MG63 (cell line): ENCODE measurements at places on chromosomes 12 and 14.

- no peak for DNase-seq
Observed at GRCh38 chr12:68482014-68482413, 128.7 kb upstream of the RAP1B start.

DNA sequence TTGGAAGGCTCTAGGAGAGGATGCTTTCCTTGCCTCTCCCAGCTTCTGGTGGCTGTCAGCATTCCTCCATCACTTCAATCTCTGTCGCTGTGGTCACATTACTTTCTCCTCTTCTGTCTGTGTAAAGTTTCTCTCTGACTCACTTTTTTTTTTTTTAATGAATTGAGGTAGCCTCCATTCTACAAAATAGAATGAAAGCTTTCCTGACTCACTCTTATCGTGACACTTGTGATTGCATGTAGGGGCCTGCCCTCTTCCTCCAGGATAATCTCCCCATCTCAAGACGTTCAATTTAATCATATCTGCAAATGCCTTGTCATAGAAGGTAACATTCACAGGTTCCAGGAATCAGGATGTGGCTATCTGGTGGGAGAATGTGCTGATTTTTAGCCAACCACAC is 153.5 kb upstream of the HMGA2 start:
- no peak for DNase-seq

DNA sequence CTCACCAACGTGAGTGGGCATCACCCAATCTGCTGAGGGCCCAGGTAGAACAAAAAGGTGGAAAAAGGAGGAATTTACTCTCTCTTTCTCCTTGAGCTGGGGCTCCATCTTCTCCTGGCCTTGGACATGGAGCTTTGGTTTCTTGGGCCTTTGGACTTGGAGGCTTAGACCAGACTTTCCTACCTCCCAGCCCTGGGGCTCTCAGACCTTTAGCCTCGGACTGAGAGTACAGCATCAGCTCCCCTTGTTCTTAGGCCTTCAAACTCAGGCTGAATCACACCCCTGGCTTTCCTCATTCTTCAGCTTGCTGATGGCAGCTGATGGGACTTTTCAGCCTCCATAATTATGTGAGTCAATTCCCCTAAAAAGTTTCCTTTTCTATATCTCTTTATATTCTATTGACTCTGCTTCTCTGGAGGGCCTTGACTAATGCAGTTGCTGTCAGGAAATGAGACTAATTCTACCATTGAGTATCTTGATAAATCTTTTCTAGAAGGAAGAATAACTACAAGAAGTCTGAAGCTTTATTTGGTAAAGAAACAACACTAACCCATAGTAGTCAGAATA is 15.9 kb upstream of the CLEC4E start:
- DNase-seq = no peak

- no peak for DNase-seq
Observed at GRCh38 chr12:49104822-49105221, 5.8 kb downstream of the LMBR1L start.

- no peak for DNase-seq
Observed at GRCh38 chr12:67633024-67633610, 15.4 kb upstream of the DYRK2 start.

DNA sequence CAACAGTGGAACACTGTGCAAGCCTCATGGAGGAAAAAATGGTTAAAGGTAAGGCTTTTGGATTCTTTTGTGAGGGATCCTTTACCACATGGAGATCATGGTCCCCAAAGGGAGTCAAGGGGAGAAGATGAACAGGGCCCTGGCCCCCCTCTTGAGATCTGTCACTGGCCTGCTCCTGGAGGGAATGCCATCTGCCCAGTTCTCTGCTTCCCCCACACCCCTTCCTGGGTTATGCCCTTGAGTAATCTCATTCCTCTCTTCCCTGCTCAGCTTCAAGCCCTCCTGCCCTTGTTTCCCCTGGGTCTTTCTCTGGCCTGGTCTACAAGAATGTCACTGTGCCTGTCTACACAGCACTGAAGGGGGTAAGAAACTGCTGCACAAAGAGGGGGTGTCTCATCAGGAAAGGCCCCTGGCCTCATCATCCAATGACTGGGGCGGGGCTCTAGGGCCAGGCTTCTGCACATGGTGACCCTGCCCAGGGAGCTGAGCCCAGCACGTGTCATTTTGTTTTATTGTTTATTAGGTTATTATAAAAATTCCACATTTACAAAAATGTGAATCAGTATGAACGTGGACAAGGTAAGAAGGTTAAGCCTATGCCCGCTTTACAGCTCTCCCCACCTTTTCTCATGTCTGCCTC is 30.3 kb downstream of the PIGH start:
- DNase-seq = no peak

DNA sequence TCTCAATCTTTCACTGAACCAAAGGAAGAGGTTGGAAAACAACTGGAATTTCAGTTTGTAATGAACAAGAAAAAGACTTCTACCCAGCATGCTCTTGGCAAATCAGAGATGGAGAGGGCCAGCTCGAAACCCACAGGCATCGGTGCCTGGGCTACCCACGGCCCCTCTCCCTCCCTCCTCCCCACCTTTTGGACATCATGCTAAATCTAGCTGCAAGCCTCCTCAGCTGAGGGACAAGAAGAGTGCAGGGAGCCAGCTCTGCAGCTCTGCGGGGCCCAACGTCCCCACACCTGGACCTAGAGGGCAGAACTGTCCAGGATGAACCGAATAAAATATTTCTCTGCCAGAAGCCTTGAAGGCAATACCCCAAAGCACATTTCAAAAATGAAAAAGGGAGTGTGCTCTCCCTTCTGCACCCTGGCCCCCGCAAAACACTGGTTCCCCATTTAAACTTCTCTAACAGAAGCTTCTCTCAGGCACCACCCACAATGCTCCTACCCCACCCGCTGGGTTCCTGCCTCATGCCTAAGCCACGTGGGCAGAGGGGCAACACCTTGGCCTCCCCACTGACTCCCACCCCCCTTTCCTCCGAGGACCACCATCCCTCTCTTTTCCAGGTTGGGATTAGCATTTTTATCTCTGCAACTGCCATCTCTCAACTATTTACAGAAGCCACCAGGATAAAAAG is 8.2 kb downstream of the CAMKK2 start:
- no peak for DNase-seq

GRCh38 chr12:92987846-92988621 is 58.9 kb upstream of the EEA1 start:
- no peak for DNase-seq

DNA sequence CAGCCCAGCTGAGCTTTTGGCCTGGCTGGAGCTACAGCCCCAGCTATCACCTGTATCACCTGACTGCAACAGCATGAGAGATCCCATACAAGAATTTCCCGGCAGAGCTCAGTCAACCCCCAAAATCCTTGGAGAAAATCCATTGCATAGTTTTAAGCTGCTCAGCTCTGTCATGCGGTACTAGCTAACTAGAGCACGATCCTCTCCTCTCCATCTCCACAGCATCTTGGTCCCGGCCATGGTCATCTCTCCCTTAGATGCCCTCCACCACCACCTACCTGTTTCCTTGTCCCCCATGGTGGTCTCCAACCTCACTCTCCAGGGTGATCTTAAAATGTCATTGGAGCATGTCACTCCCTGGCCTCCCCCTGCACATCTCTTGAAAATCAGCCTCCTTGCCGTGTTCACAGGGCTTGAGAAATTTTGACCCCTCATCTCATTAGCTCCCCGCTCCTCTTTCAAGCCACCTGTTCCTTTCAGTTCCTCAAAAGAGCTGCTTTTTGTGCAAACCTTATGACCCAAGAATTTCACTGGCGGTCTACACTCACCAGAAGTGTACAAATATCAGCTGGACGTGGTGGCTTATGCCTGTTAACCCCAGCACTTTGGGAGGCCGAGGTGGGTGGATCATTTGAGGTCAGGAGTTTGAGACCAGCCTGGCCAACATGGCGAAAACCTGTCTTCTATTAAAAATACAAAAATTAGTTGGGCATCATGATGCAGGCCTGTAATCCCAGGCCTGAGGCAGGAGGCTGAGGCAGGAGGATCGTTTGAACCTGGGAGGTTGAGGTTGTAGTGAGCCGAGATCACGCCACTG is 8.1 kb upstream of the CLMN start:
- DNase-seq = no peak

DNA sequence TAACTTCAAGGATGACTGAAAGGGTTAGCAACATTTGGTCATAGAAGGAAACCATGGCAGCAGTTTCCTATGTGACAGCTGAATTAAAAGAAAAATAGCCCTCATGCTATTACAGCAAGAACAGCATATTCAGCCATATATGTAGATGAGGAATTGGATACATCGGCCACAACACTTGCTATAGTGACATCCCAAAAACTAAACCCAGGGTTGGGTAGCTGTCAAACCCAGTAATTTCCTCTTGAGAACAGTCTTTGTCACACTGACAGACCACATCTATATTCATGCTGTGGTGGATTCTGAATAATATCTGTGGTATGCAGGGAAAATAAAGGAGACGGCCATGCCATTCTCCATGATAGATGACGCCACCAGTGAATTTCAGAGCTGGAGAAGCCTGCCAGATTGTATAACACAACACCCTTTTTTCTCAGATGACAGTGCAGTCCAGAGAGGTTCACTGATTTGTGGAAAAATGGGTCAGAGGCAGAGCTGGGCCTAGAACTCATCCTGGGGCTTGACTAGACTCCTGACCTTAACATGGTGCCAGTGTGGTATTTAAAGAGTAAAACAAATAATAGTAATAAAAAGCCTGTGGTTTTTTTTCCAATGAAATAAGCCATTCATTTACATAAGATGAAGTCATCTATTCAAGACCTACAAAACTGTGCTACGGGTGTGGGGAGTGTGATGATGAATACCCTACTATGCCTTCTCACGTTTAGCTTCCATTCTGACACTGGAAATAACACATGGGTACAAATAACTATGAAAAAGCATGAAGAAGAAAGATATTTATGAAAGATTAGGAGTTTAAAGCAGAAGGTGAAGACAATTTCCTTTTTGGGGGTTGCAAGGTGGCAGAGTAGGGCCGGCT is 32.3 kb downstream of the EFCAB11 start:
- DNase-seq = no peak

GRCh38 chr12:50117057-50117622 is 5.1 kb downstream of the COX14 start:
- DNase-seq = no peak

DNA sequence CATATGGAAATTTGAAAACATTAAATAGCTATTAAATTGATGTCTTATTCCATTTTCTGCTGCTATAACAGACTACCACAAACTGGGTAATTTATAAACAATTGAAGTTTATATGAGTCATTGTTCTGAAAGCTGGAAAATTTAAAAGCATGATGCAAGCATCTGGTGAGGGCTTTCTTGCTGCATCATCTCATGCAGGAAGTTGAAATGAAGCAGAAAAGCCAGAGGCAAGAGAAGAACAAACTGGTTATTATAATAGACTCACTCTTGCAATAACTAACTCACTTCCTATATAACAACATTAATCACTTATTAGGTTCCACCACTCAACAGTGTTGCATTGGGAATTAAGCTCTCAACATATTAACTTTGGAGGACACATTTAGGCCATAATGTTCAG is 1277.4 kb downstream of the LRFN5 start:
- peak; percentile 3 for DNase-seq

- DNase-seq = no peak
Observed at GRCh38 chr14:89907655-89908054, 46.9 kb downstream of the EFCAB11 start.

DNA sequence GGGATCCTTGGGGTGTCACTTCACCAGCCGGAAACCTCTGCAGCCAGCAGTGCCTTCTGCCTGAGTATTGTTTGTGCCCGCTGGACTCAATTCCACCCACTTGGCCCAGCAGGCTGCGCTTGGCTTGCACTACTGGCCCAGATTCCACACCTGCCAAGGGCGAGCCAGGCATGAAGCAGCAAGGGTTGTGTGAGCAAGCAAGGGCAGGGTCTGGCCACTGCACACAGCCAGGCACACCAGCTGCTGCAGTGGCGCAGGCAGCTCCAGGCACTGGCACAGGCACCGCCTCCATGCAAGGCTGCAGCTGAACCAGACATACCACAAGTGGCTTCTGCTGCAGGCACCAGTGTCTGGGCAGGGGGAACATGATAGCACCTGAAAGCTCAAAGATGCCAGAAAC is 99.5 kb downstream of the NUAK1 start:
- DNase-seq = no peak

DNA sequence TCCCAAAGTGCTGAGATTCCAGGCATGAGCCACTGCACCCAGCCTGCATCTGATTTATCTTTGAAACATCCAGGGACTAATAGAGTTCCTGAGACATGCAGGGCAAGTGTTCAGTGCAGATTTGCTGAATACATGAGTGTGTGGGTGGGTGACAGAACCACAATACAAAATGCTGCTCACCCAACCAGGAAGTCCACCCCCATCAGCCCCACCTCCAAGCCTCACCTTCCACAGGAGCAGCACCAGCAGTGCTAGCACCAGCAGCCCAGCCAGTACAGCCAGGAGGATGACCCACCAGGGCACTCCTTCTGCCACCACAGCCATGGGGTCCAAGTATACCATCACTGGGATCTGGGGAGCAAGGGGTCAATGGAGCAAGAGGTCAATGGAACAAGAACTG is 20.0 kb downstream of the ITGA7 start:
- no peak for DNase-seq

DNA sequence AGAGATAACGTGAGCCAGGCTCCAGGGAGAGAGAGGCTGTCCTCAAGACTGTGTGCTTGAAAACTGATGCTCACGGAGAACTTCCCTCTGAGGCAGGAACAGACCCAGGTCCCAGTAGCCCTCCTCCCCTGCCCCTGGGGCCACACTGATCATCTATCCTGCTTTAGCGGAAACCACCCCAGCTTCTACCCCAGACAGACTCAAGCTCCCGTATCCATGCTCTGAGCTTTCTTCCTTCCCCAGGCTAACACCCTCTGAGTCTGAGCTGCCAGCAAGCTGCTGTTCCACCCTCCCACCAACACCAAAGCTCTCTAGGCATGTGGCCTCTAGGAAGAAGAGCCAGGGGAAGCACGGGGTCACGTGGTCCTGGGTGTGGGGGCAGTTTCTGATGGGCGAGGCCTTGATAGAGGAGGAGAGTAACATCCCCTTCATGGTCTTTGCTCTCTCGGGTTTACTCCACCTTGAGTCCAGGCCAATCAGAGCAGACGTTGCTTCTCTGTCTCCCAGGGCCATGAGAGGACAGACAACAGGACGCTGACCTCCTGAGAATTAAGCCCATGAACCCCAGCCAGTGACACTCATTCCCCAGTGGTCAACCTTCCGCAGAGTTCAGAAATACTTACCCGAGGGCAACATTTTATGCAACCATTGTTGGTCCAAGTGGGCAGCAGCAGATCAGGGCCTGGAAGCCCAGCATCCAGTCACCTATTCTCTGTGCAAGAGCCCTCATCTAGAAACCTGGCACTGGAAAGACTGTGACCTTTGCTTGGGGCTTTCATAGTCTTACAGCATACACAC is 1.4 kb downstream of the PCK2 start:
- peak; percentile 62 for DNase-seq

DNA sequence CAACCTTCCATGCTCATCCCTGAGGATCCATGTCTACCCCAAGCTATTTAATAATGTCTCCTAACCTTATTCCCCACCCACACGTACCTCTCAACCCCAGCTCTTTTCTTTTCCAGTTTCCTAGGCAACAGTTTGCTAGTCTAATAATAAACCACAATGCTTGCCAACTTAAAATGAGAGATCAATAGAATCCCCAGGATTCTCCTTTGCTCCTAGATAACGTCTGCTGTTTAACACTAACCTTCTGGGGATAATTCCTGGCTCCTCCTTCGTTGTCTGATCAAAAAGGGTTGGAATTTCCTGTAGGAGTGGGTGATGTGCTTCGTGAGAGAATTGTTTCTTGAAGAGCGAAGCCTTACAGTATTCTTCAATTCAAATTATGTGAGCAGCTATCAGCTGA is 42.2 kb upstream of the DBX2 start:
- no peak for DNase-seq

- DNase-seq = no peak
Observed at GRCh38 chr14:90871605-90872233, 55.5 kb upstream of the TTC7B start.

- no peak for DNase-seq
Observed at GRCh38 chr12:110355073-110355472, 48.4 kb downstream of the ANAPC7 start.
